ENCODE measurements at places on chromosomes 7 and 10.

DNA sequence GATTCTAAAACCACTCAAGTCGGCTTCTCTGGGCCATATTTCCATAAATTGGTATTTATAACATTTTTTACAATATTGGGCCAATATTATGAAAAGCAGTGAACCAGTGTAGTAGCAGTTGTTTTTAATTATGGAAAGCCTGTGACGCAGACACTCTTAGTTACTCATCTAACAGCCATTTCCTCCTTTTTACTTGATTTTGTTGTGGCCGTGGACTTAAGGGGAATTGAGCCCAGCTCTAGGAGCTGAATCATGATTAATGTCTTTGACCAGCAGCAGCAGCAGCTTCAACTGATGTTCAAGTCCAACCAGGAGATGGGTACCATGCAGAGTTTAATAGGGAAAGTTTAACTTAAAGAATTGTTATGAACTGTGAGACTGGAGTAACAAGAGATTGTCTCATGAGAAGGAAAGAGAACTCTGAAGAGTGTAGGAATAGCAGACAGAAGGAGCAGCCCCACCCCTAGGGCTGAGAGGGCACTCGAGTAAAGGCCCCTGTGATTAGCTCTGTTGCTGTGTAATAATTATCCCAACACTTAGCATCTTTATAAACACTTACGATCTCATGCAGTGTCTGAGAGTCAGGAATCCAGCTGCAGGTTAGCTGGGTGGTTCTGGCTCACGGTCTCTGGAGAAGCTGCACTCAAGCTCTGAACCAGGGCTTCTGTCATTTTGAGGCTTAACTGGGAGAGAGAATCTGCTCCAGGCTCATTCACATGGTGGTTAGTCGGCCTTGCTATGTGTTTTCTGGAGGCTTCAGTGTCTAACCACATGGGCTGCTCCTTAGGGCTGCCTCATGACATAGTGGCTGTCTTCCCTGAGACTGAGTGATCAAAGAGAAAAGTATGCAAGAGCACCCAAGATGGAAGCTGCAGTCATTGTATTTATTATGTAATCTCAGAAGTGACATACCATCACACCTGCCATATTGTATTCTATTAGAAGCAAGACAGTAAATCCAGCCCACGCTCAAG is 4.6 kb downstream of the LANCL2 start:
- no peak for DNase-seq

GRCh38 chr10:43863859-43864591 is 215.3 kb upstream of the ZNF32 start:
- DNase-seq, result no peak

GRCh38 chr7:121029302-121029701 is 40.8 kb downstream of the CPED1 start:
- DNase-seq, result no peak

DNA sequence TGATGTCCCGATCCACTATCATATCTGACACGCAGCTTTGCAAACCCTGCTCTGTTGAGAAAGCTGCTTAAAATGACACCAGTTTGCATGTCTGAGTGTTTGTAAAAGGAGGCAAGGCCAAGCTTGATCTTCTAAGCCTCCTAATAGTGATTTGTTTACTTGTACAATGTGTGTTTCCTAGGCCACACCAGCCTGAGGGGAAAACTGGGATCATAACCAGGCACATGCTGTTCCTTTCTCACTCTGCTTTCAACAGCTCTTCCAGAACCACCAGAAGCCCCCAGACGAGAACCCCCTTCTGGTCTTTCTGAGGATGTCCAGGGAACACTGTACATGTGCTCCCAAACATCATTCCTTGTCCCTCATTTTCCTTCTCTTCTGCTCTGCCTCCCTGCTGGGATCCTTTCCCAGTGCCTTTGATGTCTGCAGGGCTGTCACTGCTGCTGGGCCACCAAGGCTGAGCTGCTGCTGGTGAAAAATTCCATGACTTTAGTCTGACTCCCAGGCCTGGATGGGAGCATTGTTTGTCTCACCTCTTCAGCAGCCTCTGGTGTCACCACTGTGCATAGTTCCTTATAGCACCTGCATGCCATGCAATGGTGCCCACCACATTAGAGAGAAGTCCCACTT is 4.0 kb upstream of the LGI1 start:
- no peak for DNase-seq

- no peak for DNase-seq
These were observed 10.5 kb upstream of the ENTPD1 start for GRCh38 chr10:95745501-95745900.

DNA sequence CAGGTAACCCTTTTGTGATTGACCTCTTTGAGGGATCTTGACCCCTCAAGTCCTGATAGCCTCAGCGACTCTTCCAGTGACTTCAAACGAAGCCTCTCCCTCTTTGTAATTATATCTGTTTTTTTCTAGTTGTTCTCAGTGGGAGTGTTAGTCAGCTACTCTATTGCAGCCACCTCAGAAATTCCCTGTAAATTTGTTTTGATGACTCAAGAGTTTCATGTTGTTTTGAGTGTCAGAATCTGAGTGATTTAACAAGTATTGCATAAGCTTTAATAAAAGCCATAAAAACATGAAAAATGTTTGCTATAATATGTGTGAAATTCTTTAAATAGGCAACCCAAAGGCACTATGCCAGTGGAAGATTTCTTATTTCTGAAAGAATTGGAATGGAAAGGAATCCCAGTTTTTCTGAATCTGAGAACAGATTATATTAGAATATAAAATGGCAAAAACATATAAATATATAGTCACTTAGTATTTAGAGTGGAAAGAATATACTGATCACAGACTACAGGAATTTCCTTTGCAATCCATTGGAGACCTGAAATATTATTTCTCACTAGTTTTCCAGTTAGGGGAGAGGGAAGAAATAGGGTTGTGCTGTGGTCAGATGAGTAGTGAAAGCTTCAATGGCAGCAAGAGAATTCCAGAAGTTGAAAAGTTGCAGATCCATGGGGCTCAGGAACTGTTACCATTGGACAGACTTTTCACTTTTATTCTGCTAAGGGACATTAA is 94.4 kb upstream of the SEMA3C start:
- no peak for DNase-seq

DNA sequence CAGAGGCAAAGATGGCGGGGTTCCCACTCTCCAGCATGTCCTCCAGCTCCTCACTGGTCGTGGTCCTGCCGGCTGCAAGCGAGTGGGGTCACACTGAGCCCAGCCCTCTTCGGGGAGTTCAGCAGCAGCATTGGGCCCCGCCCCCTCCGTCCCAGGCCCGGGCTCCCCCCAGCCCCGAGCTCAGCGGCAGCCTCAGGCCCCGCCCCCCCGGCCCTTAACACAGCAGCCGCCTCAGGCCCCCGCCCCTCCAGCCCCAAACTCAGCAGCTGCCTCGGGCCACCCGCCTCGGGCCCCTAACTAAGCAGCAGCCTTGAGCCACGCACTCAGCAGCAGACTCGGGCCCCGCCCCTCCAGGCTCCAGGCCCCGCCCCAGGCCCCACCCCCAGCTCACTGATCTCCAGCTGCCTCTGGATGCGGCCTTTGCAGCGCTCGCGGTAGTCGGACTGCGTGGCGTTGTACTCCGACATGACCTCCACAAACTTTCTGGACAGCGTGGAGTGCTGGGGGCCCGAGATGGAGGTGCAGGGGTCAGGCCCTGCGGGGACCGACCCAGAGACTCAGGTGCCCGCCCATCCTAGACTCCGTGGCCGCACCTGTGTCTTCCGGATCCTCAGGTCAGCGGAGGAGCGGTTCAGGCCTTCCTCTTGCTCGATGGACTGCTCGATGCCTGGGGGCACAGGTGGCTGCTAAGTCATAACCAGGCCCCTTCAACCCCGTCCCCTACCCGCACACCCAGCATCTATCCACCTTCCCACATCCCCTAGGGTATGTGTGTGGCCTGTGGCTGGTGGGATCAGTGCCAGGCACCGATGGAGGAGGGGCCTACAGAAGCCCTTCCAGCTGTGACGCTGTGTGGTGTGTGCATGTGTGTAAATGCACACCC is 15.5 kb downstream of the STX1A start:
- DNase-seq, result no peak

All from stimulated activated CD4-positive, alpha-beta T cell treated with anti-CD3 and anti-CD28 coated beads, Interleukin-15, amount 100 ng/mL, for 1 hour (primary cell).